ENCODE measurements at places on chromosomes 12 and 14.

GRCh38 chr14:77204459-77204771 lies 22.8 kb downstream of the TMEM63C start:
- DNase-seq, result no peak

DNA sequence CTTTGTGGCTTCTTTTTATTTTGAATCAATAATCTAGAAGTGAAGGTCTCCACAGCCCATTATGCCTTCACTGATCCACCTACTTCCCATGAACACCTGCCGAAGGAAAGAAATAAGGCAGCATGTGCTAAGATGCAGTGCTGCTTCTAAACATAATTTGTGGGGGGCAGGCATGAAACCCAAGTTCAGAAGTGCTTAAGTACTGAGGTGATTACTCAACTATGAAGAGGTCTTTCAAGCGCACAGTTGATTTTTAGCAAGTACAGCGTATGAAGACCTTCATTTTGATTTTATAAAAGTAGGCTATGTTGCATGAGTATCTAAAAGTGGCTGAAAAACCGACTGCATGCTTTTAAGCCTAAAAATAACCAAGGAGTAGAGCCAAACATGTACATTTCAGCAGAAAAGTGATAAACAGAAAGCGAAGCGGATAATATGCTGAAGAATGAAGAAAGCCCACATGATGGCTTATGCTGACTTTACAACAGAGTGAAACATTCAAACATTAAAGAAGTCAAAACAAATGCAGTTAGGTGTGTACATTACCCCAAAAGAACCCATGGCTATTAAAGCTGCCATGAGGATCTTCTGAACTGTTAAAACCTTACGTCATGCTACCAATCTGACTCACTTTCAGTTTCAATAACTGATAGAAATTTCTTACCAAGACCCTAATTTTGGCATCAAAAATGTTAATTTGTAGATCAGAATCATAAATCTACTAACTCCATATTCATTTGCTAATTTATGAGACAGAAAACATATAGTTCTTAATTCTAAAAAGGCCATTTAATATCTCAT lies 29.3 kb downstream of the KICS2 start:
- no peak for DNase-seq

DNA sequence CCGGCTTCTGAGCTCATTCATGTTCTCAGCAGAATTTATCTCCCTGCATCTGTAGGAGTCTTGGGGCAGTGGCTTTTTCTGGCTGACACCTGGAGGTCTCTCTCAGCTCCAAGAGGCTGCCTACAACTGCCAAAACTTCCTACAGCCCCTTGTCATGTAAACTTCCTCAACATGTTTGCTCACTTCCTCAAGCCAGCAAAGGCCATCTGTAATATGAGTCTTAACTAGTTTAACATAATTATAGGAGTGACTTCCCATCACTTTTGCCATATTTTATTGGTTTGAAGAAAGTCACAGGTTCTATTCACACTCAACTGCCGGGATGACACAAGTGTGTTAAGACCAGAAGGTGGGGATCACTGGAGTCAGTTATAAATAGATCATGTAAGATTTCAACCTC lies 194.0 kb downstream of the VRK1 start:
- no peak for DNase-seq

GRCh38 chr14:61107869-61108493 lies 126.9 kb downstream of the SLC38A6 start:
- no peak for DNase-seq

- no peak for DNase-seq
Measured at GRCh38 chr12:123465084-123465483, 7.1 kb downstream of the SNRNP35 start.

GRCh38 chr14:37590428-37591139 lies 4.5 kb downstream of the FOXA1 start:
- no peak for DNase-seq

GRCh38 chr14:92459030-92459949 lies 54.3 kb upstream of the RIN3 start:
- DNase-seq, result no peak

GRCh38 chr12:122859303-122860039 lies 24.2 kb downstream of the HIP1R start:
- DNase-seq, result no peak

GRCh38 chr12:122161682-122162081 lies 12.3 kb downstream of the IL31 start:
- no peak for DNase-seq

- no peak for DNase-seq
Measured at GRCh38 chr12:99019798-99020197, 374.7 kb downstream of the APAF1 start.

- DNase-seq, result no peak
Measured at GRCh38 chr12:18992336-18992735, 137.2 kb upstream of the PLEKHA5 start.

- DNase-seq, result peak; percentile 50
Measured at GRCh38 chr14:57492859-57493258, 798 bp downstream of the CCDC198 start.

DNA sequence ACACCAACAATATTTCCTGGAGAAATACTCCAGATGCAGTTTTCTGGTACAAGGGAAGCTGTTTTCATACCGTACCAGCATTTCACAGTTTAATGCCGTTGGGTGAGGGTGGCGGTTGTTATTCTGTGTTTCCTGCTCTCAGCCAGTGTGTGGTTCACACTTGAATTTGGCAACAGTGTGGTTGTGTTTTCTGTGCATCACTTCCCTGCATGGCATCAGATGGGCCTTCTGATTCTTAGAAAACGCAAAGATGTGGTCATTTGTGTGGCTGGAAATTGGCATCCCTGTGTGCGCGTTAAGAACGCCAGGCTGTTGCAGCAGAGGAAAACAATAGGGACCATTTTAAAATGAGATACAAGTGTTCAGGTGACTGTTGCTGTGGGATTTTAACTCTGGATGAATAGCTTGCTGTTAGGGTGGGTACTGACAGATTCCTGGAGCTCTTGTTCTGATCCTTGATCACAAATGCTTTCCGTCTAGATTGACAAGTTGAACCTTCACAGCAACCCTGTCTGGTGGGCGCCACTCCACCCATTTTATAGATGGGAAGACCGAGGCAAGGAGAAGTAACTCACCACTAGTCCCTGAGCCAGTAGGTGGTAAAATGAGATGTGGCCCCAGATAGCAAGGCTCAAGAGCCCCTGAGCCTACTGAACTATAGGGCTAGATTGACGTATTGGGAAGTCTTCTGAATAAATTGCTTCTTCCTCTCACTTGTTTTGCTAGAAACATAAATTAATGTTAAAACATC lies 231.2 kb downstream of the CHST11 start:
- no peak for DNase-seq

GRCh38 chr14:24849471-24849870 lies 200.5 kb downstream of the STXBP6 start:
- DNase-seq, result no peak

DNA sequence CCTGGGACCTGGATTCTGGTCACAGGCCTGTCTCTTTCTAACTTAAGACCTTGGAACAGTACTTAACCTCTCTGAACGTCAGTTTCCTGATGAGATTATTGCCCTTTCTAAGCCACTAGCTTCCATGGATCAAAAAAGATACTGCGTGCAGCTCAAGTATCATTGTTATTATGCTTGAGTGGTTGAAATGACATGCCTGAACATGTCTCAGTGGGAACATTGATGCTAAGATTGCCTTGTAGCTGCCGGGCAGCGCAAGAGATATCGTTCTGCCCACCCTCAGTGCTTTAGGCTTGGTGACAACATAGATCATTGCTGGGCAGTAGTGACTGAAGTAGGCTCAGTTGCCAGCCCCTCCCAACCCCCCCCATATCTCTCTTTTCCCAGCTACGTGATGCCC lies 131.9 kb downstream of the SMOC1 start:
- no peak for DNase-seq

DNA sequence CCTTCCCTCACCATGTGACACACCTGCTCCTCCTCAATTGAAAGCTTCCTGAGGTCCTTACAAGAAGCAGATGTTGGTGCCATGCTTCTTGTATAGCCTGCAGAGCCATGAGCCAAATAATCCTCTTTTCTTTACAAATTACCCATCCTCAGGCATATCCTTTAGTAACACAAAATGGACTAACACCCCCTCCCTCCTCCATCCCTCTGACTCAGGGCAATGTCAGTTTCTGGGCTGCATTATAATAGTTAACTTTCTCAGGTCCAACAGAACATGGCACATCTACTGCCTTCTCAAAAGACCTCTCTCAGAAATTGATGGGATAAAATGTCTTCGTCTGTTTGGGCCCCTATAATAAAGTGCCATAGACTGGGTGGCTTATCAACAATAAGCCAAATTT lies 287.0 kb downstream of the DPF3 start:
- no peak for DNase-seq

DNA sequence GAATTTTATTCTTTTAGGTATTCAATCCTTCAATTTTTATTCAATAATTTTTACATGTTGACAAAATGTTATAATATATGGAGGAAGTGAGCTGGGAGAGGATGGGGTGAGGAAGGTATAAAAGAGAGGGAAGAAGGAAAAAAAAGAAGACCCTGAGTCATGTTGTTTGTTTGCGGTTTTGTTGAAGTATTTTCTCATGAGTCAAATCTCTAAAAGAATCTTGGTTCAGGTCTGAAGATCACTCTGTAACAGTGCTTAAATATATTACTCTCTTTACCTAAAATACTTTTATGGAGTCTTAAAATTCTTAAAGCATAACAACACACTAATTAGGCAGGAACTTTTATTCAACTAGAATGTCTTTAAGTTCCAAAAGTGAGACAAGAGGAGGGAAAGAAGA lies 489.6 kb upstream of the GARIN6 start:
- peak; percentile 55 for DNase-seq

- DNase-seq, result no peak
Measured at GRCh38 chr12:88648625-88649024, 68.4 kb upstream of the KITLG start.

DNA sequence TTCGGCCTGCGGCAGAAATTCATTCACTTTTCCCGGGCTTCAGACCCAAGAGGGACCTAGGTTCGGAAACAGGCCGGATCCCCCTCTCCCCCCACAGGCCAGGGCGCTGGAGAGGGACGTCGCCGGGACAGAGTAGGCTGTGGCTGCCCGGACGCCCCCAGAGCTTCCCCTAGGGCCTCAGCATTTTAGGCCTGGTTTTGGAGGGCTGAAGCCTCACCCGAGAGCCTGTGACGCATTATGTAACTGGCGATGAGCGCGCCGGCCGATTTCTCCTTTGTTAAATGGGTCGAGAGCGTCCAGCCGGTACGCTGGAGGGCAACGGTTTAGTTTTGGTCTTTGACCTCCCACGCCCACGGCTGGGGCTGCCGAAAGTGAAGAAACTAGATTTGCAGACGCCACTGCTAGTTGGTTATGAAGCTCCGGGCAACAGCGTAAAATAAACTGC lies 657 bp downstream of the PEBP1 start:
- DNase-seq, result peak; percentile 29

DNA sequence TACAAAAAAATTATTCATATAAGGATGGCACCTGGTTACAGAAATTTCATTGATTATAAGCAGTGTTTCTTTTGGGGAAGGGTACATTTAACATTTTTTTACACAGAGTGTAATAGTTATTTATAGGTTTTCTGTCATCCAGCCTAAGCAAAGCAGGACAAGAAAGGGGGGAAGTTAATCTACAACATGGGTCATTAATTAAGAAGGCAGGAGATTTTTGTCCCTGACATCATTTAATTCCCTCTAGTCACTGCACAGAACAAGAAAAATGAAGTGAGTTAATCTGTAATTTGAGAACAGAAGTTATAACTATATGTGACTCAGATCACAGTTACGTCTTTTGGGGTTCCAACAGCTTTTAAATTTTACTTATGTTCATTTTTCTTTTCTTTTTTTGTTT lies 173.4 kb downstream of the PTPRO start:
- DNase-seq, result no peak

- DNase-seq, result no peak
Measured at GRCh38 chr12:122067966-122068365, 10.6 kb upstream of the MLXIP start.

DNA sequence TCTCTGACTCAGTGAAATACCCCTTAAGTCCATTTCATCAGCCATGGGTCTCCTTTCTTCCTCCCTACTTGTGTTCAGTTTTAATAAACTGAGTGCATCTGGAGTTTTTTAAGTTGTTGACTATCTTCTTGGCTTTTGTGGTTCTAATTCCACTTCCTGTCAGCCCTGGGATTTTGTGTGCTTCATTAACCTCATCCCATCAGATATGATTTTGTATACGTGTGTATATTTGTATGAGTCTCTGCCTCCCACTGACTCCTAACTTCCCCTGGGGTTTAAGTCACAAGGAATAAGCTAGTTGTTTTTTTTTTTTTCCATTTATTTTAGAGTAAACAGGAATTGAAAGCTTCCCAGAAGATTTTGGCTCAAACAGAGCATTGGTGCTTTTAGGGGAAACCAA lies 62.7 kb downstream of the TTLL5 start:
- DNase-seq, result no peak

DNA sequence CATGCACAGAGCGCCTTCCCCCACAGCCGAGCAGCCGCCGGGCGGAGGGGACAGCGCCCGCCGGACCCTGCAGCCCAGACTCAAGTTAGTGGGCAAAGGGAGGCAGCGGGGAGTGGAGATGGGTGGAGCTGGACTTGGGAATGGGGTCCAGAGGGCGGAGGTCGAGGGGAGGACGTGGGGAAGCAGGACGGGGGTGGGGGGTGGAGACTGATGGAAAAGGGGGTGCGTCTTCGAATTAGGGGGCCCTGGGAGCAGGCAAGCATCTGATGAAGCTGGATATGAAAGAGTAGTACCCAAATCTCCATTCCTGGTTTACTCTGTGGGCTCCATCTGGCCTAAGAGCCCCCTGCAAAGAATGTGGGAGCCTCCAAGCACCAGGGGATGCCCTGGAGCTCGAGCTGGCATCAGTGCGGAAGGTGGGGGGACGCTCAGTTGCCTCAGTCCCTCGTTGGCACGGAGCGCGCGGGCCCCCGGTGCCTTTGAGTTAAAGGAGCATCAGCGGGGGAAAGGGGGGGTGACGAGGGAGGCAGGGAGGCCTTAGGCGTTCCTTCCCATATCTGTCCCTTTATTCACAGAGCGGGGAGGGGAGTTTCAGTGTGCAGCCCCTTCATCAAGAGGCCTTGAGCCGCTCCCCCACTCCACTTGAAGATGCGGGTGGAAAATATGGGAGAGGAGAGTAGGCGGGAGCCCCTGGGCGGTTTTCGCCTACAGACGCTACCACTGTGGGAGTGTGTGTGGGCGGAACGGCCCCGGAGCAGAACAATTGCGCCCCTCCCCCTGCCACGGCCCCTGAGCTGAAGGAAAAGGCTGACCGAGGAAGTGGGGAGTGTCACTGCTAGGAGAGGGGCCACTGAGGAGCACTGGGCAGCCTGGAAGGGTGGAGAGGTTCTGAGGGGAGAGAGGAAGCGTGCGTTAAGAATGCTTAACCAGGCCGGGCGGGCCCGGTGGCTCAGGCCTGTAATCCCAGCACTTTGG lies 644 bp downstream of the NAB2 start:
- DNase-seq, result no peak

All from LoVo (cell line).